Stimulated activated CD8-positive, alpha-beta memory T cell treated with anti-CD3 and anti-CD28 coated beads, Interleukin-15, amount 100 ng/mL, for 4 hours (primary cell): ENCODE measurements at places on chromosomes 1 and 21.

DNA sequence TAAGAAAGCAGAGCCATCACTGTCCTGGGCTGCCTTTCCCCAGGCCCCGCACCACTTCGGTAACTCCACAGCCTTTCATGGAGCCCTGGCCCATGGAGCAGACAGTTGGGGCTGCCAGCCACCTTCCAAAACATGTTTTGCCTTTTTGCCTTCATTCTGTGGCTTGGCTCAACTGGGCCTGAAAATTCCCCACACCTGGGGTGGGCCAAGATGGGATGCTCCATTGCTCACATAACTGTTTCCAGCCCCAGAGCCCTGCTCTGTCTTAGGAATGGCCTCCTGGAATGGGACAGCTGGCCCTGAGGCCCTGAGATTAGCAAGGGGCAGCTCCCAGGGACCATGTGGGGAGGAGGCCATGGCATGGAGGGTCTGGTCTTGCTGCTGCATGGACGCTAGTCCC is 10.9 kb upstream of the PRELP start:
- DNase-seq: no peak

DNA sequence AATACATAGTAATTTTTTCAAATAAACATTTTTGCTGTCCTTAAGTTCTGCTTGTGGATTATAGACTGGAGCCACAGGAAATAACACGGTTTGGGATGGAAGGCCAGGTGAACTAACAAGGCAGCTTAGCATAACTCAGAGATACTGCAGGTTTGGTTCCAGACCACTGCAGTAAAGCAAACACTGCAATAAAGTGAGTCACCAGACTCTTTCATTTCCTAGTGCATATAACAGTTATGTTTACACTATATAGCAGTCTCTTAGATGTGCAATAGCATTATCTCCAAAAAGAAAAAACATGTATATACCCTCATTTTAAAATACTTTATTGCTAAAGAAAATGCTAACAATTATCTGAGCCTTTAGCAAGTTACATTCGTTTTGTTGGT is 22.0 kb downstream of the LRRC42 start:
- no peak for DNase-seq

GRCh38 chr1:219784660-219785381 is 143.5 kb downstream of the SLC30A10 start:
- no peak for DNase-seq

GRCh38 chr1:164764333-164764732 is 205.3 kb downstream of the PBX1 start:
- no peak for DNase-seq

- no peak for DNase-seq
These were observed 11.4 kb upstream of the LAMC1 start for GRCh38 chr1:183011859-183012258.

DNA sequence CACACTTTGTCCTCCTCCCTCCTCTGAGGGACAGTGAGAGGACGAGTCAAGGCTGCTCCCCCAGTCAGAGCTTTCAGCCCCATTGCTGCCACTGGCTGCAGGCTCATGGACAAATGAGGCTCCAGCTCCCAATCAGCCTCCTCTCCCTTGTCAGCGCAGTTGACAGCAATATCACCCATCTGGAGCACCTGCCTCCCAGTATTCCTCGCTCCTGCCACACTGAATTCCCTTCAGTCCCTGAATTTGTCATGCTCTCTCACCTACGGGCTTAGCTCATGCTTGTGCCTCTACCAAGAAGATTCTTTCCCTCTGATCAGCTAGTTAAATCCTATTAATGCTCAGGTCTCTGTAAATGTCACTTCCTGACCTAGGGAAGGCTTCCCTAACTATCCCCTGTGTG is 54.4 kb upstream of the SYT6 start:
- DNase-seq: no peak

DNA sequence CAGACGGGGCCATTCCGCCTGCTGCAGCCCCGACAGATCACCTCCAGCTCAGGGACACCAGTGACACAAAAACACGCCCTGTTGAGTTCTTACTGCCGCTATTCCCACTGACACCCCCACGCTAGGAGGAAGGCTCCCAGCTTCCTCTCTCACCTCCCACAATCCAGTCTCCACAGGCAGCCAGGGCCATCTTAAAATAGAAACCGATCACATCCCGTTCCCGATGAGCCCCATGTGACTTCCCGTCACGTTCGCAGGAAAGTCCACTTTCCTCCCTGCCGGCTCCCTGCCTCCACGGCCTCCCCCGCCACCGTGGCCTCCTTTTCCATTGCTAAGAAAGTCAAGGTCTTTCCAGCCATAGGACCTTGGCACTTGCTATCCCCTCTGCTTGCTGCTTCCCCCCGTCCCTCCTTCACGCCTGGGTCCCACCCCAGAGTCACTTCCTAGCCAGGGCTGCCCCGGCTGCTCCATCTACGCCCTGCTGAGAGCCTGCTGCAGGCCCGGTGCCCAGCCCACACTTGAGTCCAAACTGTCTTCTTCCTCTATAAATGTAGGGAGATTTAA is 24.0 kb upstream of the DDOST start:
- DNase-seq: no peak

GRCh38 chr1:26848941-26849774 is 13.8 kb upstream of the SFN start:
- DNase-seq: no peak

DNA sequence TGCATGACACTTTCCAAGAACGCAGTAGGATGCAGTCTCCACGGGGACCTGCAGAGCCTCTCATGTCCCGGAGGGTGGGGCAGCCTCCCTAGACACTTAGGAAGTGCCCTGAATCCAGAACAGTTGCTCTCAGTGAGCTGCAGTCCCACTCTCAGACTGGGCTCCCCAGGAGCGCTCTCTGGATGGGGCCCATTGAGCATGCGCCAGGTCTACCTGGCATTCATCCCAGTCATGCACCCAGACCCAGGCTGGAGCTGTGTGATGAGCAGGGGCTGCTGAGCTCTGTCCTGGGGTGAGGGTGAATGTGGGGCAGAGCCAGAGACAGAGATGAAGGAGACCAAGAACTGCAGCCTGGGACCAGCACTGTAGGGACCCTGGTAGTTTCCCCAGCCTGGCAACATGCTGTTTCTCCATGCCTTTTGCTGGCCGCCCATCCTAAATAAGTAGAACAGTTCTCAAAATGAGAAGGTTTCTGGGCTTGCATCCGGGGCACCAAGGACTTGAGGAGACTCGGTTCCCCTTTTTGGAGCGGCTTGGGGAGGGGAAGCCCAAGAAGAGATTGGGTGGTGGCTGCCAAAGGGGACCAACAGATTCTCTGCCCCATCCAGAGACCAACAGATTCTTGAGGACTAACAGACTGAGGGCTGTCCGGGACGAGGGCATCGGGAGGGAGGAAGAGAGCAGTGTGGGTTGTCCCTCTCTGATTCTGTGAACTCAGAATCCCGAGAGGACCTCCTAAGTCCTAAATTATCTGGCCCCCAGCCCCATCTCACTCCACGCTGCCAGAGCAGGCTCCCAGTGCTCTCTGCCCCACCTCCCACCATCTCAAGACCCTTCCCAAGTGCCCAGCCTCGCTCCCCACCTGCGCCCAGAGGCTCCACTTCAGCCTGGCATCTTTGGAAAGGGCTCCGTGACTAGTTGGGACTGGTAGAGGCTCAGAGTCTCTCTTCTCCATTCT is 1.0 kb upstream of the PGLYRP4 start:
- DNase-seq: no peak

- DNase-seq: no peak
These were observed 150.0 kb downstream of the ADSS2 start for GRCh38 chr1:244301595-244302130.

- DNase-seq: no peak
These were observed 15.5 kb downstream of the CEP104 start for GRCh38 chr1:3841491-3841890.

GRCh38 chr1:55272994-55273393 is 57.8 kb upstream of the USP24 start:
- no peak for DNase-seq

DNA sequence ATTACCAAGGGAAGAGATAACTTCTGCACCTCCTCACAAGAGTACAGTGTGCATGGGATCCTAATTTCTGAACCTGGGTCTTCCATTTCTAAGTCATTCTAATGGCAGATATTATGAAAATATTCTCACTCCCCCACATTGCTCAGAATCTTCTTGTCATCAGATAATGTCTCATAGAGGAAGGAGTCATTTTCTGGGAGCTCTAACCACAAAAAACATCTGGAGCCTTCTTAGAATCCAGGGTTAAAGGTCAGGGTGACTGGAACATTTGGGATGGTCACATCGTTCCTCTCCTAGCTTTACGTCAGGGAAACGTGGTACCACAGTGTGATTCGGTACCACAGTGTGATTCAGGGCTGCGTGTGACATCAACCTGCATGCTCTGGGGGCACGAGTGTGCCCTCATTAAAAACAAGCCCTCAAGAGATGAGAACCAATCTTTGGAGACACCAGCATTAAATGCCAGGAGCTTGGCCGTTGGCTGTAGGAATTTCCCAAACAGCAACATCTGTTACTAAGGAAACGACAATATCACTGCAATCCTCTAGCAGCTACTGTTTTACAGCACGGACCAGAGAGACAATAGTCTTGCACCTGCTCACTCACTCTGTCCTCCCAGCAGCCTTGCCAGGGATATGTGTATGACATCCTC is 179.1 kb downstream of the PSMG1 start:
- no peak for DNase-seq

DNA sequence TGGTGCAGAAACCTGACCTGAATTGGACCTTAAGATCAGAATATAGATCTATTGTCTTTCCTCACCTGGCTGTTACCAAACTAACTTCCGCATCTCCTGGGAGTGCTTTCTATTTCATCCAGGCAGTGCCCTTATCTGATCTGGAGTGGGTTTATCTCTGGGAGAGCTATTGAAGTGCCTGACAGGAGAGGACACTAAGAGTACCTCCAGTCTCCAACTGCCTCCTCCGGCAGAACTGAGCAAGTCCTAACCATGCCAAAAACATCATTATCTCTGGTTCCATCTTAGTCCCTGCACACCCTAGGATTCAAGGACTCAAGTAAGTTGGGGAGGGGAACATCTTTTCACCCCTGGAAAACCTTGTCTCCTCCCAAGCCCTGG is 12.4 kb upstream of the KCNJ15 start:
- DNase-seq: no peak

GRCh38 chr1:169289016-169289415 is 78.6 kb downstream of the NME7 start:
- no peak for DNase-seq

DNA sequence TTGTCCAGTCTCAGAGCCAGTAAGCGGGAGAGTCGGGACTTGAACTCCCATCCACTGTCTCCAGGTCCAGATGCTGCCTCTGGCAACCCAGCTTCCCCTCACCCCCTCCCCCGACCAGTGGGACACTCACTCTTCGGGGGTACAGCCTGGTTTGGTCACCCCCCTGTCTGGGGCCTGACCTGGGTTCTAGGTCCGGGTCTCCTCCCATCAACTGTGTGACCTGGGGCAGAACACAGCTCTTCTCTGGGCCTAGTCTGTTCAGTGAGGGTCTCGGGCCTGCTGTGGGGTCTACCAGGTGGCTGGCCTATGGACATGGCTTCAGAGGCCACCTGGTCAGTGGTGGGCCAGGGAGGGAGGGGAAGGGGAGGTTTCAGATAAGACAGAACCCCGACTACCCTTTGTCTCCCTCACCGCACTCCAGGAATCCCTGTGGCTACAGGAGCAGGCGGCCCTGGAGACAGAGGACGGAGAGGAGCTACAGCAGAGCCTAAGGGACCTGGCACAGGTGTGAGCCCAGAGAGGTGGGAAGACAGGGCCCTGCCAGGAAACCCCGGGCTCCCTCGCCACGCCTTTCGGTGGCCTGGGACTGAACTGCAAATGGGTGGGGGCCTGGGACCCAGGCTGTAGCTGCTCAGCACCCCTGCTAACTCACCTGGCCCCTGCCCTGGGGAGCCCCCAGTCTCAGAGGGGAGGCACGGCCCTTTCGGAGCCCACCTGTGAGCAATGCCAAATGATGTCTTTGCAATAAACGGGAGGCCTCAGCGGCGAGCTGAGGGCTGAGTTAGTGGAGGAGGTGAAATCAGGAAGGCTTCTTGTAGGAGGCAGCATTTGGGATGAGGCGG is 4.1 kb upstream of the NBPF3 start:
- no peak for DNase-seq

GRCh38 chr1:216884614-216885229 is 161.5 kb upstream of the ESRRG start:
- DNase-seq: no peak

- no peak for DNase-seq
These were observed 133.6 kb downstream of the SYF2 start for GRCh38 chr1:25098717-25099116.
